ENCODE measurements at places on chromosomes 7 and 10. TPM values are rescaled to one million over a fixed set of nuclear protein-coding genes. Genes with fewer than 3 reads are reported as not detected.

GRCh38 chr10:98374217-98374985, 40.6 kb downstream of the PYROXD2 start:
- no peak overlapping the region for H3K4me3 ChIP-seq
- DNase-seq = no peak
- no peaks in the 10 kb centered on the region for H3K36me3 ChIP-seq
- H3K27me3 ChIP-seq = no peaks in the 10 kb centered on the region
- no peak overlapping the region for H3K27ac ChIP-seq

- H3K27ac ChIP-seq = no peak overlapping the region
- H3K27me3 ChIP-seq = no peaks in the 10 kb centered on the region
- H3K36me3 ChIP-seq = no peaks in the 10 kb centered on the region
- no peaks in the 10 kb centered on the region for H3K4me1 ChIP-seq
- no peak overlapping the region for H3K4me3 ChIP-seq
Observed at GRCh38 chr10:44233561-44234482, 151.1 kb downstream of the CXCL12 start.

- no peak overlapping the region for H3K4me3 ChIP-seq
- H3K27ac ChIP-seq = no peak overlapping the region
- no peak for DNase-seq
Observed at GRCh38 chr10:48547061-48547895, 57.6 kb downstream of the ARHGAP22 start.

DNA sequence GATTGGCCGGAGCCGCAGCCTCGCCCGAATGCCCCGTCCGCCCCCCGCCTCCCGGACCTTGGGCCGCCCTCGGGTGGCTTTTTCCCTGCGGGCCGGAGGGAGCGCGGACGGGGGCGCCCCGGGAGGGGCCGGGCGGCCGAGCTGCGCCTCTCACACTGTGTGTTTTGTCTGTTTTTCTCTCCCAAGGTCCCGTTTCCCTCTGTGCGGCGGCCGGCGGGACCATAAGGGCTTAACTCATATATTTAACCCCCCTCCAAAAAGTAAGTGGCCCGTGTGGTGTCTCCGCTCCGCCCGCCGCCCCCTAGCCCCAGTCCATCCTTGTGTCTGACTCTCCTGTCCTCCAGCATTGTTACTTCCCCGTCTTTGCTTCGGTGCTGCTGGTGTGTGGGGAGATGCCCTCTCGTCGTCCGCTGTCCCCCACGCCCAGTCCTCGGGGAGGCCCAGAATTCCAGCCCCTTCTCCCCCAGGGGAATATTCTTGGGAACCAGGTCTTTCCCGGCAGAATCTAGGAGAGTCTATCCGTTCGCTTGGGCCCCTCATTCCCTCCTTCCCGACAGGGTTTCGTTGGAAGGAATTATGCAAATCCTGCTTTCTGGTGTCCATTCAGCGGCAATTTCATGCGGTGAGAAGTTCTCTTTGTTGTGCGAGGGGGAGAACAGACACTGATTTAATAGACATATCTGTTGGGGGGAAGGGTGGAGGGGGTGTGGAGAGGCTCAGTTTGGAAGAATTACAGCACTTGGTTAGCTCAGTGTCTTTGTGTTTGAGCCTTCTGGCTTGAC, 1.3 kb downstream of the LCOR start:
- H3K27me3 ChIP-seq = no peaks in the 10 kb centered on the region
- peak; percentile 46 for DNase-seq
- no peaks in the 10 kb centered on the region for H3K36me3 ChIP-seq

- DNase-seq = no peak
- no peak overlapping the region for H3K4me3 ChIP-seq
- H3K27me3 ChIP-seq = peaks cover 15% of the 10 kb centered on the region
- no peaks in the 10 kb centered on the region for H3K36me3 ChIP-seq
- H3K27ac ChIP-seq = no peak overlapping the region
Observed at GRCh38 chr10:107166403-107166802, 1.9 kb upstream of the SORCS1 start.

DNA sequence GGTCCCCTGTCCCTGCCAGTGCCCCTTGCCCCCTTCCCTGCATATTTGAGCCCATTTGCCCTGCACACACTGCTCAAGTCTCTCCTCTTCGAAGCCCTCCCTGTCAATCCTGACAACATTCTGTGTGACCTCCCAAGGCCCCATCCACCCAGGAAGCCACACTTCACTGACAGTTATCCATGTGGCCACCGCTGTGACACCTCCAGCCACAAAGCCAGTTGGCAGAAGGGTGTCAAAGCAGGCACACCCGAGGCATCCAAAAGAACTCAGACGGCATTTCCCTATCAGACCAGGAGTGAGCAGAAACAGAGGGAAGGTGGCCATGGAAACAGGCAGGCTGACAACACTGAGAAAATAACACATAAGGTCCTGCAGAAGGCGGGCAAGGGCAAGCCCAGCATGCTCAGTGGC, 4.6 kb downstream of the POLM start:
- H3K36me3 ChIP-seq = no peaks in the 10 kb centered on the region
- peaks cover 60% of the 10 kb centered on the region for H3K4me1 ChIP-seq
- peak overlapping the region; percentile 68 for H3K27ac ChIP-seq
- H3K27me3 ChIP-seq = no peaks in the 10 kb centered on the region

DNA sequence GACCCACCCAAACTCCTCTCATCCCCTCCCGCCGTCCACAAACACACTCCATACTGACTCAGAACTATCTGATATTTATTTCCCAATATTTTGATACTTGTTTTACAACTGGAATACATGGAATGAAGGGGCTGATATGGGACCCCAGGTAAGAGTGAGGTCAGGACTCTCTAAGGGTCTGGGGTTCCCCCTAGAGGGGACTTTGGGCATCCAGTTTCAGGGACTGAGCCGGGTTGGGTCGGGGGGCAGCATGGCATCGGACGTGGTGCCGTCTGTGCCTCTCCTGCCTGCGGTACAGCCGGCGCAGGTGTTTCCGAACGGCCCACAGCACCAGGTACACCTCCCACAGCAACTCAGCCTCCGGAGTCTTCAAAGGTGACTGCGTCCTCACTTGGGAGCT, 7.5 kb downstream of the SPACDR start:
- no peaks in the 10 kb centered on the region for H3K4me1 ChIP-seq
- H3K4me3 ChIP-seq = no peak overlapping the region
- DNase-seq = no peak

DNA sequence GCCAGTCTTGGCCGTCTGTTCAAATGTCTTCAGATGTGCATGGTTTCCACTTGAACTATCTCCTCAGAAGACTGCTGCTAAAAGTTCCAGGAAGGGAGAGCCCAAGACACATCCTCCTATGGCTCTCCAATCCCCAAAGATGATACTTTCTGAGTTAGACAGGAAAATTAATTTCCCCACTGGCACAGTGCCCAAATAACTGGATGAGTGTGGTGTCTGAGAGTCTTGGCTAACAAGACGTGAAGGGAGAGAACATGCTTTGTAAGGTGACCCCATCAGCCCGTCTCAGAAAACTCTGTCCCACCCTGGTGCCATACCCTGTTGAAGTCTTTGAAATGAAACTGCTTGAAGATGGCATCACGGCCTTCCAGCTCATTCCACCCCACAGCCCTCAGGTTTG, 2.9 kb downstream of the PCBD1 start:
- no peak overlapping the region for H3K4me3 ChIP-seq
- no peak for DNase-seq
- H3K36me3 ChIP-seq = peaks cover 6% of the 10 kb centered on the region
- no peak overlapping the region for H3K27ac ChIP-seq

DNA sequence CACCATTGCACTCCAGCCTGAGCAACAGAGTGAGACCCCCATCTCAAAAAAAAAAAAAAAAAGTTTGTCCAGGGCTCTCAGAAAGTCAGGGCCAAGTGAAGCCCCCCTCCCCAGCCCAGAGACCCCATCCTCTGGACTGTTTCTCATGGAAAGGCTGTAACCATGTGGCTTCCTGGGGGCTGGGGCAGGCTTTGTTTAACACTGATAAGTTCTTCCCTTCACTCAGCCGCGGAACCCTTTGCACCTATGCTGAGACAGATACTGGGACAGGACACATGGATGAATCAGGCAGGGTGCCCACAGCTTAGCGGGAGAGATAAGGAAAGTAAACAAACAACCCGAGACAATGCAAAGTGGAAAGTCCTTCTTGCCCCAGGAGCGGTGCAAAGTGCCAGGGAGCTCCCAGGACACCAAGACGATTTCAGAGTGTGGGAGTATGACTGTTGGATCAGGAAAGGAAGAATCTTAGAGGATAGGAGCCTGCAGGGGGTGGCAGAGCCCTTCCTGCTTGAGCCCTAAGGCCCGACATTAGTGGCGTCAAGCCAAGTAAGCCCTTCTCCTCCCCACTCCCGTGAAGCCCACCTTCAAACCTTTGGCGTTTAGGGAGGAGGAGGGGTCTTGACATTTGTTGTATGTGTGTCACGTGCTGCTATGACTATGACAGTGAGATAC, 11.6 kb downstream of the MLXIPL start:
- no peak for DNase-seq
- H3K4me3 ChIP-seq = no peak overlapping the region
- H3K4me1 ChIP-seq = no peaks in the 10 kb centered on the region
- H3K27ac ChIP-seq = no peak overlapping the region
- H3K27me3 ChIP-seq = peaks cover 23% of the 10 kb centered on the region
- no peaks in the 10 kb centered on the region for H3K36me3 ChIP-seq

The ECHS1 gene
- 27.5 TPM for total RNA-seq

The PMPCB gene
- 70.9 TPM for total RNA-seq

The FAM131B gene
- 0.05 TPM for total RNA-seq

The FKBP6 gene
- not detected for total RNA-seq

All from B cell (primary cell).